Gastroesophageal sphincter (tissue), 4 donors: ENCODE measurements at places on chromosomes 1 and 21. TPM values are rescaled to one million over a fixed set of nuclear protein-coding genes. Genes with fewer than 3 reads are reported as not detected.

LCK gene
- total RNA-seq = 0.47 TPM

RGS5 gene
- 267 TPM for total RNA-seq

MYOG gene
- 0.35 TPM for total RNA-seq

- no peak for ATAC-seq
Measured at GRCh38 chr1:209597499-209597898, 14.0 kb downstream of the CAMK1G start.

GRCh38 chr21:25092441-25093011, 514.8 kb downstream of the MRPL39 start:
- ATAC-seq = no peak
